ENCODE measurements at places on chromosomes 1 and 21. TPM values are rescaled to one million over a fixed set of nuclear protein-coding genes. Genes with fewer than 3 reads are reported as not detected.

DNA sequence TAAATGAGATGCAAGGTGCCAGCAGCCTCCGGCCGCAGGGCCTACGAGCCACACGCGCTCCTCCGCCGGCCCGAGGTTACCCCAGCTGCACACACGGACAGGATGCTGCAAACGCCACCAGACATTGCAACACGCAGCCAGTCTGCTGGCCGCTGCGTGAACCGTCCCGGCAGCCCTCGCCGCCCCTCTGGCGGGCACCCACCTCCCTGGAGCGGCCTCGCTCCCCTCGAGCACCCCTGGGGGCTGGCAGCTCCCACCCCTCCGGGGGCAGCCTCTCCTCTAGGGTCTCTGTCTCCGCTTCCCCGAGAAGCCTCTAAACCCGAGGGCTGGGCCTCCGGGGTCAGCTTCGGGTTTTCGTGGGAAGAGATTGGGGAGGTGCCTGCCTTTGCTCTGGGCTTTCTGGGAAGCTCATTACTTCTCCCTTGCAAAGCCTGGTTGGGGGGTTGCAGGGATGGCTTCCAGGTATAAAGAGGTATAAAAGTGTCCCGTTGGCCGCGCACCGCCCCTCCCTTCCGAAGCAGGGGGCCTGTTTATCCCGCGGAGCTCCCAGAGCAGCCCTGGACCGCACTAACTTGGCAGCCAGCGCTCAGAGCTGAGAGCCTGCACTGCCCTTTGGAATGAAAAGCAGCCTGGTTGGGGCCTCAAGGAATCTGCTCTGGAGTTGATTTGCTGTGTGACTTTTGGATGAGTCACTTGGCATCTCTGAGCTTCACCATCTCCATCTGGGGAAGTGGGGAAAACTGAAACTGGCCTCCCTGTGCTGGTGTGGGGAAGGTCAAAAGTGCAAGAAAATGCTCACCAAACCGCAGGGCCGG lies 21.8 kb downstream of the DHRS3 start:
- peak; percentile 92 for DNase-seq
- H3K27me3 ChIP-seq = no peaks in the 10 kb centered on the region
- peaks cover 42% of the 10 kb centered on the region for H3K4me1 ChIP-seq

- H3K27me3 ChIP-seq = no peaks in the 10 kb centered on the region
- H3K4me3 ChIP-seq = no peak overlapping the region
- peaks cover 25% of the 10 kb centered on the region for H3K4me1 ChIP-seq
- DNase-seq = no peak
These were observed 21.9 kb downstream of the ZYG11B start for GRCh38 chr1:52748119-52748518.

GRCh38 chr1:25643929-25644328 lies 27.3 kb downstream of the MAN1C1 start:
- no peak overlapping the region for H3K27ac ChIP-seq
- peaks cover 25% of the 10 kb centered on the region for H3K36me3 ChIP-seq
- H3K27me3 ChIP-seq = peaks cover 24% of the 10 kb centered on the region

Gene BTBD19
- 51.2 TPM for total RNA-seq

GRCh38 chr1:152442301-152442700 lies 28.2 kb upstream of the CRNN start:
- H3K27ac ChIP-seq = no peak overlapping the region
- no peak for DNase-seq
- no peaks in the 10 kb centered on the region for H3K36me3 ChIP-seq
- no peaks in the 10 kb centered on the region for H3K4me1 ChIP-seq

Gene TSPEAR
- not detected for total RNA-seq

- H3K4me3 ChIP-seq = peak overlapping the region; percentile 44
- no peak for DNase-seq
- H3K27ac ChIP-seq = peak overlapping the region; percentile 79
- peaks cover 40% of the 10 kb centered on the region for H3K4me1 ChIP-seq
These were observed 3.5 kb downstream of the ABCB10 start for GRCh38 chr1:229554886-229555621.

GRCh38 chr1:31423418-31423947 lies 10.5 kb downstream of the SERINC2 start:
- no peak for DNase-seq
- peaks cover 2% of the 10 kb centered on the region for H3K27me3 ChIP-seq
- H3K4me3 ChIP-seq = no peak overlapping the region
- H3K27ac ChIP-seq = no peak overlapping the region

Gene RAVER2
- 7.3 TPM for total RNA-seq

DNA sequence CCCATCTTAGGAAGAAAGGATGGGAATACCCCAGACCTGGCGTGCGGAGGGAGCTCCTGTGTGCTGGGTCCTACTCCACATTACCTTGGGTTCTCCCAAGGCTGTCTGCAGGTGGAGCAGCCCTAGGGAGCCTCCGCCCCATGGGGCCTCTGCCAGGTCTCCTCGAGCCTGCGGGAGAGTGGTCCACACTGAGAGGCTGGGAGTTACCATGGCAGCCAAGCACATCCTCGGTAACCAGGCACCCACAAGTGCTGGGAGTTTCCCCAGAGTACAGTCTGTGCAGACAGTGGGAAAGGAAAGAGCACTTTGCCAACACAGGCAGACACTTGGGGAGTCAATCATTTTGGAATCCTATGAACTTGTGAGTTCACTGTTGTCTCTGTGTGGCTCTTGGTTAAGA lies 249.4 kb downstream of the DYRK1A start:
- H3K36me3 ChIP-seq = no peaks in the 10 kb centered on the region
- H3K4me1 ChIP-seq = peaks cover 20% of the 10 kb centered on the region
- no peaks in the 10 kb centered on the region for H3K27me3 ChIP-seq
- H3K27ac ChIP-seq = no peak overlapping the region
- no peak for DNase-seq

- no peak overlapping the region for H3K4me3 ChIP-seq
- no peak for DNase-seq
These were observed 1.0 kb downstream of the BEST4 start for GRCh38 chr1:44786841-44787426.

GRCh38 chr21:25898671-25899070 lies 163.9 kb downstream of the GABPA start:
- H3K27ac ChIP-seq = no peak overlapping the region
- peaks cover 2% of the 10 kb centered on the region for H3K4me1 ChIP-seq
- no peaks in the 10 kb centered on the region for H3K27me3 ChIP-seq
- no peak overlapping the region for H3K4me3 ChIP-seq
- DNase-seq = no peak
- H3K36me3 ChIP-seq = peaks cover 48% of the 10 kb centered on the region

- H3K4me1 ChIP-seq = peaks cover 21% of the 10 kb centered on the region
- peak overlapping the region; percentile 84 for H3K4me3 ChIP-seq
- DNase-seq = no peak
- H3K27me3 ChIP-seq = peaks cover 6% of the 10 kb centered on the region
- no peak overlapping the region for H3K27ac ChIP-seq
- H3K36me3 ChIP-seq = no peaks in the 10 kb centered on the region
These were observed 1.2 kb upstream of the IFFO2 start for GRCh38 chr1:18957532-18958300.

Gene YTHDF2
- total RNA-seq = 83.7 TPM

- no peaks in the 10 kb centered on the region for H3K36me3 ChIP-seq
- H3K27ac ChIP-seq = no peak overlapping the region
- H3K4me3 ChIP-seq = no peak overlapping the region
- DNase-seq = no peak
These were observed 77.4 kb upstream of the BTG3 start for GRCh38 chr21:17690078-17690494.

Data from osteocyte (in vitro differentiated cells).